ENCODE measurements at places on chromosomes 4 and X. TPM values are rescaled to one million over a fixed set of nuclear protein-coding genes. Genes with fewer than 3 reads are reported as not detected.

PAGE2B gene
- total RNA-seq = 0.67 TPM

IQCM gene
- total RNA-seq = not detected

UGT2B7 gene
- not detected for total RNA-seq

PPEF2 gene
- 0.24 TPM for total RNA-seq

CRMP1 gene
- 0.10 TPM for total RNA-seq

ADAM29 gene
- not detected for total RNA-seq

ZAR1 gene
- total RNA-seq = not detected

EREG gene
- total RNA-seq = not detected

- no peaks in the 10 kb centered on the region for H3K36me3 ChIP-seq
- no peaks in the 10 kb centered on the region for H3K27me3 ChIP-seq
These were observed 53.9 kb downstream of the HMX1 start for GRCh38 chr4:8817813-8818062.

DNA sequence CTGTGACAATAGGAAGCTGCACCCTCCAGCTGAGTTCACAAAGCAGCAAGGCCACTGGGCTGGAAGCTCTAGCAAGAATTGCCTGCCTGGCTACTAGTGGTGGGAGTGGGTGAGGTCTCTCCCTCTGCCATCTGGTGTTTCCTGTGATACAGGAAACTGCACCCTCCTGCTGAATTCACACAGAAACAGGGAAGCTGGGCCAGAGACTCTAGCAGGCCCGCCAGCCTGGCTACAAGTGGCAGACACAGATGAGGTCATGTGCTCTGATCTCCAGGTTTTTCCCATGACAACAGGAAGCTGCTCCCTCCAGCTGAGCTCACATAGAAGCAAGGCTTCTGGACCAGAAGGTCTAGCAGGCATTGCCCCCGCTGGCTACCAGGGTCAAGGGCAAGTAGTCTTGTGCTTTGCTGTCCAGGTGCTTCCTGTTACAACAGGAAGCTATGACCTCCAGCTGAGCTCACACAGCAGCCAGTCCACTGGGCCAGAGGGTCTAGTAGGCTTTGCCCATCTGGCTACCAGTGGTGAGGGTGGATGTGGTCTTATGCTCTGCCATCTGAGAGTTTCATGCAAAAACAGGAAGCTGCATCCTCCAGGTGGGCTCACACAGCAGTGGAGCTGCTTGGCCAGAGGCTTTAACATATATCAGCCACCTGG, 41.5 kb upstream of the ZXDA start:
- no peaks in the 10 kb centered on the region for H3K36me3 ChIP-seq
- DNase-seq = peak; percentile 76
- H3K27ac ChIP-seq = peak overlapping the region; percentile 84
- H3K4me3 ChIP-seq = no peak overlapping the region
- peaks cover 22% of the 10 kb centered on the region for H3K4me1 ChIP-seq

DNA sequence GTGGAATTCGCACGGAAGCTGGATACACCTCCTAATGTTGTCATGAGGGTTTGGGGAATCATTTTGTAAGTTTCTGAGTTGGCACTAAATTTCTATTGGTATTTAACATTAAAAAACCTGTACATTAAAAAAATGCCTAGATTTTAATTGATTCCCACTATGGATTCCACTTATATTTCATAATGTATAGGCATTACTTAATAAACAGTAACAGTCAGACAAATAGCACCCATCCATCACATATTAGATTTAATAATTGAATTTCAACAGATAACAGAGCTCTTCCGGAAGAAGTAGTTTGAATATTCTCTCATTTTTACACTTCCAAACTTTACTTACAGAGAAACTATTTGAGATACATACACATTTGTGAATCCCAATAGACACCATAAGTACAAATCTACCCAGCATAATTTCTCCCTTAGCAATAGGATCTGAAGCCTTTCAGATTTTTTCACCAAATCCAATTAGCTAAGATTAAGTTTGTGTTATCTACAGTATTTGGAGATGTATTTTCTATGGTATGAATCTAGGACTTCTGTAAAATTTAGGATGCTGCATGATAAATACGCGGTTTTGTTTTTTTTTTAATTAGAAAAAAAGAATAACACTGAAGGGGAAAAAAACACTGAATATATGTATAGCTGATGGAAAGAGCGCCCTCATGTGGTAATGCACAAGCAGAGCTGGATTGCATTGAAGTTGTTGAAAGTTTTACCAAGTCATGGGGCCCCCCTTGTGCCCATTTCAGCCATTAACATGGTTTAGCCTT, 12.2 kb upstream of the ODAM start:
- H3K4me1 ChIP-seq = no peaks in the 10 kb centered on the region
- H3K27ac ChIP-seq = no peak overlapping the region
- no peak for DNase-seq

GRCh38 chr4:37890801-37891259, at the start of gene TBC1D1:
Gene TBC1D1 (plus strand): TSS chr4:37891084. CDS start chr4:37902096, 11,012 bp downstream.
- peaks cover 43% of the 10 kb centered on the region for H3K4me1 ChIP-seq
- DNase-seq = peak; percentile 74
- H3K36me3 ChIP-seq = no peaks in the 10 kb centered on the region
- H3K4me3 ChIP-seq = peak within 1 kb of the TSS; percentile 91
- H3K27ac ChIP-seq = peak within 1 kb of the TSS; percentile 95

DNA sequence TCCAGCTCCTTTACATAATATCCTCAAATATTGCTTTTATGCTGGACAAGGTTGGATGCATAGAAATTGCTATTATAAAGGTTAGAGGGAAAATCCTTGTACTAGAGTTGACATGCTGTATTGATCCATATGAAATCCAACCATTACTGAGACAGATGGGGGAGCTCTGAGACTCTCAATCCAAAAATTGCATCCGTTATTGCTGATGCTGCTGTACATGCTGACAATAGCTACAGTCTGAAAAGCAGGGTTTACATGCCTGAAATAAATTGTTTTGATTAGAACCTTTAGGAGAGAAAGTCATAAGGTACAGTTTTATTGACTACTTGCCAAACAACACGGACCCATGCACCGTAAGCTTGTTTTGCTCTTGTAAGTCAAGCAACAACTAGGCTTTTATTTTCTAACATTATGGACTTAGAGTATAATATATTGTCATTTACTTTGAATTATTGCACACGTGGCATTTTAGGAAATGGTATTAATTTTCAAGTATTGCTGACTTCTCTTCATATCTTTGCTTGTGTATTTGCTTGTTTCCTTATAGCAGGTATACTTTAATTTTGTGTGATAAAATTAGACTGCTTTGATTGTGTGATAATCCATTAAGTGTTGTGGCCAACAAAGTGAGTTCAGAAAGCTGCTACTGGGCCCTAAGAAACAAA, 1365.2 kb downstream of the STIM2 start:
- H3K27me3 ChIP-seq = no peaks in the 10 kb centered on the region
- H3K27ac ChIP-seq = no peak overlapping the region
- H3K4me1 ChIP-seq = no peaks in the 10 kb centered on the region

DNA sequence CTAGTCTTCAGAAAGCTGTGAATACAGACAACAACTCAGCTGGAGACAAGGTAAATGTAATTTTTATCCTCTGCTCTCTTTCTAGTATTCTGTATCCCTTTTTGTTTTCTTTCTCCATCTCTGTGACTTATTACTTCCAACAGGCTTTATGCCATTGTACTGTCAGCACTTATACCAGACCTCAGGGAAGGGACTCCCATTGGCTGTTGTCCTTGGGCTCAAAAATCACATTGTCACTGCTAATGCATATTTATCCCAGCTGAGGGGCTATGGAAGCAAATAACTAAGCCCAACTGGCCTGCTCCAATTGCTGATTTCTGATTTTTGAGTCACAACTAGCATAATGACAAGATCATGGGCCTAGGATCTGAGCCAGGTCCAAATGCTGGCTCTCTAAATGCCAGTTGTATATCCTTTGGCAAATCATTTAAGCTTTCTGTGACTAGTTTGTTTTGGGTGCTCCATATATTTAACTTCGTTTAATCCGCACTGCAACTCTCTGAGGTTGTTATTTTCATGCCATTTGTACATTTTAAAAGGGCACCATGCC, 395.1 kb upstream of the GNPDA2 start:
- no peaks in the 10 kb centered on the region for H3K27me3 ChIP-seq
- no peaks in the 10 kb centered on the region for H3K36me3 ChIP-seq
- H3K27ac ChIP-seq = no peak overlapping the region
- H3K4me3 ChIP-seq = no peak overlapping the region
- H3K4me1 ChIP-seq = no peaks in the 10 kb centered on the region
- no peak for DNase-seq

DNA sequence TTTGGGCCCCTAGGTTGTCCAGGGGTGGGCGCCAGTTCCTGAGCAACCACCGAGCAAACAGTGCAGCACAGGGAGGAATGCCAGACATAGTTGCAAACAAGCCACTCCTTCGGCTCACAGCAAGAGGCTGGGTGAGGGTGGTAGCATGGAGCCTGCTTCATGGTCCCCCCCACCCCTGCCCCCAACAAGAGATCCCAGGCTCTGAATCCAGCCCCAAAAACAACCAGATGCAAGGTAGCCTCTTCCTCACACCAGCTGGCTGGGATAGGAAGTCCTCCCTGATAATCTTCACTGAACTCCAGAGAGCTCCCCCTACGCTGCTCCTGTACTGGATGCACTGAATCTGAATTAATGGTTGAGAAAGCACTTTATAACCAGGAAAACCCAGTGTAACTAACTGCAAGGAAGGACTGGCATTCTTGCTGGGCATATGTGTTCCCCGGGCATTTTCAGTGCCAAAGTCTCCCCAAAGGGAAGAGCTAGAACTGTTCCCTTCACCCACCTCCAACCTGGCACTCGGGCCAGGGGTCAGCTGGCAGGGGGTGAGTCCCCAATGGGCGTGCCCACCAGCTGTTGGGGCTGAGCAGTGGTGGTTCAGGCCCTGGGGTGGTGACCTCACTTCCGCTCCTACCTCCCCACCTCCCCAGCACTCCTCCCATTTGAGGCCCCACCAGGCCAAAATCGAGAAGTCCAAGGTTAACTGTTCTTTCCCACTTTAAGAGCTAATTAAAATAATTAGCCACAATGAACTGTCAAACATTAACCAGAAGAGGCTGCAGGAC, 1.5 kb downstream of the ELF4 start:
- peak; percentile 66 for DNase-seq
- H3K36me3 ChIP-seq = no peaks in the 10 kb centered on the region
- H3K4me1 ChIP-seq = peaks cover 22% of the 10 kb centered on the region
- H3K4me3 ChIP-seq = peak overlapping the region; percentile 72
- H3K27me3 ChIP-seq = no peaks in the 10 kb centered on the region

- no peaks in the 10 kb centered on the region for H3K36me3 ChIP-seq
- no peak overlapping the region for H3K27ac ChIP-seq
- DNase-seq = no peak
These were observed 1328.0 kb downstream of the FSTL5 start for GRCh38 chr4:160835789-160836188.

DNA sequence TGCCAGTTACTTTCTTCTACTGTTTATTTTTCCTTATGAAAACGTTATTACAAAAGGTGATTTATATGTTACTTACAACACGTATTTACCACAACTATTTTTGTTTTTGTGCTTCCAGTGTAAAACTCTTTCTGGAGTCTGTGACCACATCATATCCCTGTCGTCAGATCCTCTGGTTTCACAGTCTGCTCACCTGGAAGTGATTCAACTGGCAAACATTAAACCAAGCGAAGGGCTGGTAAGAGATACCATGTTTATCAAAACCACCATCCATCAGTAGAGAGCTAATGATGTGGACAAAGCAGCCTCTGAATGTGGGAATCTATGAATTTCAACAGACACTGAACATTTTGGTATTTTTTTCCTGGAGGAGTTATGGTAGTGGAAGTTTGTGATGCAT, 116.1 kb downstream of the CNKSR2 start:
- no peak overlapping the region for H3K4me3 ChIP-seq
- no peaks in the 10 kb centered on the region for H3K27me3 ChIP-seq
- no peak overlapping the region for H3K27ac ChIP-seq
- DNase-seq = no peak
- H3K4me1 ChIP-seq = no peaks in the 10 kb centered on the region
- peaks cover 2% of the 10 kb centered on the region for H3K36me3 ChIP-seq
